Activated T-helper 1 cell treated with Interleukin-2 at 50 U/mL for 16 hours (primary cell): ENCODE measurements at places on chromosomes 2 and 18.

DNA sequence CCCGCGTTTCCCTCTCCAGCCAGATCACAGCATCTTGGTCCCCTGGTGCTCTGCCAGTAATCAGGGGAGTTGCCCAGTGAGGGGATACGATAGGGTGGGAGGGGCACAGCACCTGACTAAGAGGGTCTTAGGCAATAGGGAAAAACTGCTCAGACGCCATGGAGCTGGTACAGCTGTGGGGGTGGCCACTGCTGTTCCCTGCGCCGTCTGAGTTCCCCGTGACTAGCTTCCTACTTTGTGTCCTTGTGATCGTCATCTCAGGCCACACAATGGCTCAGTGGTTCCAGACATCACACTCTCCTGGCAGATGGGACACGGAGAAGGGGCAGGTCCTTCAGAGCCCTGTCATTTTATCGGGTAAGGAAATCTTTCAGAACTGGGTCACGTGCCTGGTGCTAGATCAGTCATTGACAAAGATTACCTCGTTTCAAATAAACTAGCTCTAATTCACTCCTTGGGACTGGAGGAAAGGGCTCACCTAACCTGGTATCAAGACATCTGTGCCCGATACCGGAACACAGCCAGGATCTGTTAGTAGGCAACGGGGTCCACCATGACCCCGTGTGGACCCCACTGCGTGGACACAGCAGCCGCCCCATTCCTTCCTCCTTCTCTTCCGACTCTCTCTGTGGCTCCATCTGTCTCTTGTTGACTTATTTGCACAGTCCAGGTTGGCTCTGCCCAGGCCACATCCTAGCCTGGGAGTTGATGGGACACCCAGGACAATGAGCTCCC, 101.6 kb downstream of the PTGR3 start:
- no peak for DNase-seq

GRCh38 chr18:12840382-12840781, 43.7 kb downstream of the PTPN2 start:
- DNase-seq = no peak

DNA sequence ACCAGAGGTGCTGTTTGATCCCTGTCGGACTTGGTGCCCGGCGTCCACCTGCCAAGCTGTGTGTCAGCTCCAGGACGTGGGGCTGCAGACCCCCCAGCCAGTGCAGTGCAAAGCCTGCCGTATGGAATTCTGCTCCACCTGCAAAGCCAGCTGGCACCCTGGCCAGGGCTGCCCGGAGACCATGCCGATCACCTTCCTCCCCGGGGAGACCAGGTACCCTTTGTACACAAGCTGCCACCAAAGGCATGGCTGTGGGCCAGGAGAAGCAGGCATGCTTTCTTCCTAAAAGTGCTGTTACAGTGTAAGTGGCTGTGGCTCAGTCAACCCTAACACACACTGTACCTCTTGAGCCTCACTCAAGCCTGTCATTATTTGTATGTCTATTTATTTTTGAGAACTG, 103.3 kb downstream of the RNF144A start:
- no peak for DNase-seq

GRCh38 chr18:12391487-12392165, 14.6 kb upstream of the AFG3L2 start:
- peak; percentile 14 for DNase-seq

- DNase-seq = no peak
Measured at GRCh38 chr18:4251873-4252272, 203.2 kb downstream of the DLGAP1 start.
